ENCODE measurements at places on chromosomes 12 and 14. TPM values are rescaled to one million over a fixed set of nuclear protein-coding genes. Genes with fewer than 3 reads are reported as not detected.

GRCh38 chr14:94361682-94362081 lies 26.7 kb downstream of the SERPINA1 start:
- no peak for DNase-seq

GRCh38 chr12:10668526-10668925 lies 5.3 kb downstream of the STYK1 start:
- no peak for DNase-seq

Gene FAM161B
- 8.4 TPM for total RNA-seq

Gene KRT83
- not detected for total RNA-seq

Gene ASB2
- total RNA-seq = 35.4 TPM

- no peak for DNase-seq
Observed at GRCh38 chr14:79175671-79176070, 1005.5 kb downstream of the NRXN3 start.

- peak; percentile 64 for DNase-seq
Observed at GRCh38 chr12:79367032-79367589, 323.7 kb downstream of the PAWR start.

DNA sequence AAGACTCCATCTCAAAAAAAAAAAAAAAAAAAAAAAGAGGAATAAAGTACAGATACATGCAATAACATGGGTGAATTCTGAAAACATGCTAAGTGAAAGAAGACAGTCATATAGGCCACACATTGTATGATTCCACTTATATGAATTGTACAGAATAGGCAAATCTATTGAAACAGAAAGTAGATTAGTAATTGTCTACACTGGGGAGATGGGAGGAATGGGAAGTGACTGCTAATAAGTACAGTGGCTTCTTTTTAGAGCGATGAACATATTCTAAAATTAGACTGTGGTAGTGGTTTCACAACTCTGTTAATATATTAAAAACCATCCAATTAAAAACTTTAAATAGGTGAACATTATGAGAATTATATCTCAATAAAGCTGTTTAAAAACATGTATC lies 74.4 kb downstream of the ANKS1B start:
- no peak for DNase-seq

- no peak for DNase-seq
Observed at GRCh38 chr12:12278899-12279298, 12.1 kb upstream of the LRP6 start.

- DNase-seq = no peak
Observed at GRCh38 chr12:116381240-116381743, 103.8 kb upstream of the MED13L start.

Gene TMEM132C
- 4.1 TPM for total RNA-seq

DNA sequence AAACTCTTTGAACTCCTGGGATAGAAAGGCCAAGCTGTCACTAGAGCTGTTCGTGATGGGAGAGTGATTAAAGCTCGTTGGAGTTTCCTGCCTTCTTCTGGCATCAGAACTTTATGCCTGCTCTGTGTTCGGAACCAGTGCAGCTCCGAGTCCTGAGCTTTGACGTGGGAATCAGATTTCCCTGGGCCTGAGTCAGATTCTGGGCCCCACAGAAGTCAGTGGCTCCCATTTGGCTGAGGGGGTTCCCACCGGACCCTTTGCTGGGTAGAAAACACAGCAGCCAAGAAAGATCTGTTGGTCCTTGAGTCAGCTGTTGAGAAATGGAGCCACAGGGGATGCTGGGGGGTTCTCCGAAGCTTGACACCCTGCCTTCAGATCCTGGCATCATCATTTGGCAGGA lies 238.0 kb downstream of the CHST11 start:
- DNase-seq = no peak

Gene KRT81
- 2.9 TPM for total RNA-seq

Gene GNPNAT1
- total RNA-seq = 13.7 TPM

GRCh38 chr12:122996188-122996601 lies 15.7 kb downstream of the ARL6IP4 start:
- DNase-seq = no peak

- no peak for DNase-seq
Observed at GRCh38 chr12:120060196-120060595, 56.4 kb downstream of the RAB35 start.

- peak; percentile 32 for DNase-seq
Observed at GRCh38 chr12:27866373-27867101, 86.5 kb upstream of the MANSC4 start.

DNA sequence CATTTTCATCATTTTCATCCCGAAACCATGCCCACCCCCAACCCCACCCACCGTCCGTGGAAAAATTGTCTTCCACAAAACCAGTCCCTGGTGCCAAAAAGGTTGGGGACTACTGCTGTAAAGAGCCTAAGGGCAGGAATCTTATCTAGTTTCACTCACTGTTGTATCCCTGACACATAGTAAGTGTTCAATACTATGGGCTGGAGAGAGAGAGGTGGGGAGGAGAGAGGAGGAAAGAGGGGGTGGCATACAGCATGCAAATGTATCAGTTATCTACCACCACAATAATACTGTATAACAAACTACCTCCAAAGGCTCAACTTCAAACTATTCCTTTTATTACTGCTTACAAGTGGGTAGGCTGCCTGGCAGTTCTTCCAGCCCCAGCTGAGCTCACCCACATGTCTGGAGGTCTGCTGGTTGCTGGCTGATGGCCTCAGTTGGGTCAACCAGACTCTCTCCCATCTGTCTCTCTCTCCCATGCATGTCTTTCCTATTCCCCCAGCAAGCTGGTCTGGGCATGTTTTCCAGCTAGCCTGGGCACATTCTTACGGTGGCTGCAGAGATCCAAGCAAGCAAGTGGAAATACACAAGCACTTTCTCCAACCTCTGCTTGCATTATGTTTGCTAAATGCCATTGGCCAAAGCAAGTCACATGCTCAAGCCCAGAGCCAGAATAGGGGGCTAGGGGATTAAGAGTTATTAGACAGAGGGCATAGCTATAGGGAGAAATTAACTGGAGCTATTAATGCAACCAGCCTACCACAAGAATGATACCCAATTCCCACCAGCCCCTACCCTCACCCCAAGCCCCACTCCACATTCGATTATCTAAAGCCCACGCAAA lies 31.6 kb upstream of the FICD start:
- peak; percentile 5 for DNase-seq

Data from umbilical cord (tissue), 2 donors.